ENCODE measurements at places on chromosomes 16 and 17.

- DNase-seq = peak; percentile 63
Measured at GRCh38 chr17:41547921-41548843, 20.1 kb upstream of the KRT19 start.

GRCh38 chr16:4615384-4616046 lies 827 bp upstream of the UBALD1 start:
- DNase-seq = peak; percentile 48

DNA sequence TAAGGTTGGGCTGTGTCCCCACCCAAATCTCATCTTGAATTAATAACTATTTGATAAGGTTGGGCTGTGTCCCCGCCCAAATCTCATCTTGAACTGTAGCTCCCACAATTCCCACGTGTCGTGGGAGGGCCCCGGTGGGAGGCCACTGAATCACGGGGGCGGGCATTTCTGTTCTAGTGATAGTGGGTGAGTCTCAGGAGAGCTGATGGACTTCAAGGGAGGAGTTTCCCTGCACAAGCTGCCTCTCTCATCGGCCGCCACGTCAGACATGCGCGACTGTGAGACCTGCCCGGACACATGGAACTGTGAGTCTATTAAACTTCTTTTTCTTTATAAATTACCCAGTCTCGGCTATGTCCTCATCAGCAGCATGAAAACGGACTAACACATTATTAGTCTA lies 44.9 kb upstream of the METRNL start:
- DNase-seq = no peak

DNA sequence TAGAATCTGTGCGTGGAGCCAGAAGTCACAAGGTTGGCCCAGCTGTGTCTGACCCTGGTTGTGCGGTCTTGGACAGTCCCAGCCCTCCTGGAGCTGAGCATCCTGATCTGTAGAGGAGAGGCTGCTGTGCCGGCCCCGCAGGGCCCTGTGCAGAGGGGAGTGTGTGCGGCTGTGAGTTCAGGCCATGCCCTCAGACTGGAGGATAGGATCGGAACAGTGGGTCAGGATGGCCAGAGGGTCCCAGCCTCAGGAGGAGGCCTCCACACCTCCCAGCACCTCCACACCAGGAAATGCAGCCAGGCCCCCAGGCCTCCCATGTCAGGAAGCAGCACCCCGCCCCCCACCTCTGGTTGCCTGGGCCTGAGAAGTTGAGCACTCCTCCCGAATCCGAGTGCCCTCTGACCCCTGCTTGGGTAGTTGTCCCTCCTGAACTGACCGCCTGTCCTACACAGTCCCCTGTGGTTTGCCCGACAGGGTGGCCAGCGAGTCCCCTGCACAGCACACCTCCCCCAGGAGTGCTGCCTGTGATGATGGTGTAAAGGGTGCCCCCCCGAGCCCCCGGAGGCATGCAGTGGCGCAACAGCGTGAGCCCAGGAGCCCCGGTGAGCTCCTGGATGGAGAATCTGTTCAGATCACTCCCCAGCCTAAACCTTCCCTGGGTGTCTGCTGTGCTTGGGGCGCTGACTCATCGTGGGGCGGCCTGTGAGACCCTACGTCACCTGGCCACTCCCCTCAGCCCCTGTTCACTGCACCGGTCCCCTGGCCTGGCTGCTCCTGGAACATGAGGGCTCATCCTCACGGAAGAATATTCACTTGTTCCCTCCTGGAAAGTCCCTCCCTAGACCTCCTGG lies 285.2 kb downstream of the SEC14L1 start:
- no peak for DNase-seq

DNA sequence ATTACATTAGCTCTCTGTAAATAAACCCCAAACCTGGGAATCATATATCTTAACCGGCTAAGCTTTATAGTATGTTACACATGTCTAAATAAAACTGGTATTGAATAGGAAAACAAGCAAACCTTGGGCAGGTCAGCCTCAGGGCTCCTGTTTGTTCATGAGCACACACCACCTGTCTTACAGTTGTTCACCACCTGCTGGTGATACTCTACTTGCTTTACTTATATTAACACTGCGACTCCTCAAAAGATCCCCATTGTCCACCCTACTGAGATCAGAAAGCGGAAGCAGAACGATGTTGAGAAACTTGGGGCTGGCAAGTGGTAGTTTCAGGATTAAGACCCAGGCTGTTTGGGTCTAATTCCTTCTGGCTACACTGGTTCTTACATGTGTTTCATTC lies 16.4 kb downstream of the CDH13 start:
- DNase-seq = no peak

DNA sequence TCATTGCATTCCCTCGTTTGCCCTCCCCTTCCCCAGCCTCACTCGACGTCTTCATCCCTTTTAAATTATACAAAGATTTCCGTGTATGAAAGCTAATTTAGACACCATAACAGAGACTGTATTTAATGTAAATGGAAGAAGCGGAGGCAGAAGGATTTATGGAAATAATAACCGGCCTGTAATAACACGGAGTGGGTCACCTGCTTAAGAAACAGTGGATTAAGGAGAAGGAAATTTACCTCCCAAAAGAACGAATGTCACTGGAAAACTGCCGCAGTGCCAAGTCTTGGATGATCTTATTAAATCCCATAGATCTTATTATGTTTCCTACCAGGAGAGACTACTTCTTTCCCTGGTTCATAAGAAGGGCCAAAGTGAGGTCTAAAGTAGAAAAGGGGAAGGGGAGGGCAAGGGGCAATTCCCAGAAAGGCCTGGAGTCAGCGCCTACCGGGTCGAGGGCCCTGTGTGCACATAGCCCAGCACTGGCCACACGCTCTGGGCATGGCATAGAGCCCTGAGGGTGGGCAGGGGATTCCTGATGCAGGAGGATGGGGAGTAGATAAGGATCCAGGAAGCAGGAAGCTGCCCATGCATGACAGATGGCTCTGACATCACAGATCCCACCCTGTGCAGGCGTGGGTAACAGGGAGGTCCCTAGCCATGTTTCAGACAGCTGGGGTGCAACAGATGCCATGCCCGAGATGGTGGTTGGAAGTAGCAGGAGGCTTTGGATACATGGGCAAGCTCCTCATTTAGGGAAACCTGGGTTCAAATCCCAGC lies 56.2 kb upstream of the RPL38 start:
- DNase-seq = no peak

DNA sequence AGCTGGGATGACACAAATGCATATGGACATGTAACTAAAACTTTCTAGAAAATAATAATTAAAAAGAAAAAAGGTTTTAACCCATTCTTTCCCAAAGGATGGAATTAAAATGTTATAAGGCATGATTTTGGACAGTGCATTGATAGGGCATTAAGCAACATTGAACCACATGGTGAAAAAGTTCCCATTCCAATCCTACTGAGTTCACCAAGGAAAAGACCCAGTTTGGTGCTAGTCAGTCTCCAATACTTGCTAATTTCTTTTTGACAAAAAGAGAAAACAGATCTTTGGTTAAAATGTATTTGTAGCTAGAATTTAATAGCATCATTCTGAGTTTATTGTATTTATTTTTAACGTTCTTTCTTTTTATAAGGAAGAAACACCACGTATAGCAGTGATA lies 28.1 kb downstream of the EMP2 start:
- no peak for DNase-seq

DNA sequence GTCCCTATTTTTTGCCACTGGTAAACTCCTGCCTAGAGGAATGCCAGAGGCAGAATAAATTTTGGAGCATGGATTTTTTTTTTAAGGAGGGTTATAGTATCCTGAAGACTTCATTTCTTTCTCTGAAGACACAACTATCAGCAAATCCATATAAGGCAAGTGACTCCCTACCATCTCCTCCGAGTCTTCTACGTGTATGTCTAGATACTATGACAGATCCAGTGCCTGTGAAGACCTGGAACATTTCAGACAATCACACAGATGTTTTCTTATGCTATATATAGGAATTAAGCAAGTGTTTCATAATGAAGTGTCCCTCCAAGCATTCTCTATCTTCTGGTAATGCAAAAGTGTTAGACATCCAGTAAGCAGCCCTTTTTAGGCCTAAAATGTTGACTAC lies 255.5 kb upstream of the TBX2 start:
- no peak for DNase-seq

GRCh38 chr17:2899906-2900305 lies 103.7 kb downstream of the RAP1GAP2 start:
- no peak for DNase-seq

GRCh38 chr17:67602974-67603373 lies 114.8 kb upstream of the NOL11 start:
- no peak for DNase-seq

- no peak for DNase-seq
Measured at GRCh38 chr16:85492295-85492864, 120.7 kb upstream of the GSE1 start.

DNA sequence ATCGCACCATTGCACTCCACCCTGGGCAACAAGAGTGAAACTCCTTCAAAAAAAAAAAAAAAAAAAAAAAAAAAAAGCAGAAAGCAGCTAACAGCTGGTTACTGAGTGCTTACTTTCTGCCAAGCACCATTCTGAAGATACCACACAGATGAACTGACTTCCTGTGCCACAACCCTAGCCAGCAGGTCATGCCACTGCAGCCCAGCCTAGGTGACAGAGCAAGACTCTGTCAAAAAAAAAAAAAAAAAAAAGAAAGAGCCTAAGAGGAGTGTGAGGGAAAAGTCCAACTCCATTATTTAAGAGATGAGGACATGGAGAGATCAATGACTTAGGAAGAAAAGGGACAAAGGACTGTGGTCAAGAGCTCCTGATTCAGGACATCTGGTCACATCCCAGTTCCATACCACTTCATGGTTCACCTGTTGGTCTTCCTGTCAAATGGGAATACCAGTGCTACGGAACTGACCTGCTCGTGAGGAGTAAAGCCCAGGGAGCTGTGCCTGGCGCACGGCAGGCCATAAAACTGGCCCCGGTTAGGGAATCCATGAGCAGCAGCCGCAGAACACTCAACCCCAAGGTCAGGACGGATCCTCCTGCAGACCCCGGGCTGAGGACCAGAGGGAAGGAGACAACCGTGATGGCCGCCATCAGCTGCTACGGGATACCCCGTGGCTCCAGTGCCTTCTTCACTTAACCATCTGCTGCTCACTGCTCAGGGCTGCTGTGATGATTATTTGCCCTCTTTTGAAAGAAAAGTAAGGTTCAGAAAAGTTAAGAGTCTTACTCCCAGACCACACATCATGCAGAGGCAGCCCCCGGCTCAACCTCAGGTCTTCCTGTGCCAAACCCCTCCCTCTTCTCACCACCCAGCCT lies 950 bp downstream of the KLHDC4 start:
- DNase-seq = no peak

- DNase-seq = peak; percentile 75
Measured at GRCh38 chr16:85176541-85177447, 64.5 kb upstream of the CIBAR2 start.

- no peak for DNase-seq
Measured at GRCh38 chr17:80967404-80967872, 24.2 kb upstream of the CHMP6 start.

GRCh38 chr16:68090533-68090932 lies 5.4 kb downstream of the NFATC3 start:
- DNase-seq = no peak

GRCh38 chr16:64153718-64154117 lies 968.1 kb downstream of the CDH11 start:
- DNase-seq = no peak
